ENCODE measurements at places on chromosomes 1 and 21.

GRCh38 chr1:59639266-59639665 lies 175.5 kb upstream of the HOOK1 start:
- DNase-seq: no peak

DNA sequence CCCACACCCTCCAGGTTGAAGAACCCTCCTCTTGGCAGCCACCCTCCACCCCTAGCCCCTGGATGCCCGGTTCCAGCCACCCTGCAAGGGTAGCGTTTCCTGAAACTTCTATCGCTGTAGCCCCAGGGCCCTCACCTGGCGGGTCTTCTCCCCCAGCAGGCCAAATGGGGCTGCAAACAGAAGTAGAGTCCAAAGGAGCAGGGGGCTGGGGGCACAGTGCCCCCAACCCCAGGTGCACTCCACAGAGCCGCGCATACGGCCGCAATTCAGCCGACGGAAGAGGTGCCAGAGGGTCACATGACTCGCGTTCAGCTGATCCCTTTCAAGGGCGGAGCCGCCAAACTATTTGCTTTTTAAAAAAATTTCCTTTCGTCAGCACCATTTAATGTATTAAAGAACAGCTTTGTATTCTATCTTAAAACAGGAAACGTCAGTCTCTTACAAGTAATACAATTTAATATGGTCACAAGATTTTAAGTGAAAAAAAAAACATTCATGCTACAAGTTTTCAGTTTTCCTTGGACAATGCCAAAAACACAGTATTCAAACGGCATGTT lies at the start of gene GLMP:
Gene GLMP, minus strand, starts transcription at position 289 of the 557 bp plus-strand sequence. Its CDS starts 34 bp downstream, at position 255.
- no peak for DNase-seq

GRCh38 chr21:16279731-16280581 lies 550.2 kb downstream of the USP25 start:
- no peak for DNase-seq

GRCh38 chr1:213737398-213738035 lies 250.3 kb upstream of the PROX1 start:
- no peak for DNase-seq

- no peak for DNase-seq
Measured at GRCh38 chr1:228335406-228336307, 71.0 kb downstream of the TRIM11 start.

DNA sequence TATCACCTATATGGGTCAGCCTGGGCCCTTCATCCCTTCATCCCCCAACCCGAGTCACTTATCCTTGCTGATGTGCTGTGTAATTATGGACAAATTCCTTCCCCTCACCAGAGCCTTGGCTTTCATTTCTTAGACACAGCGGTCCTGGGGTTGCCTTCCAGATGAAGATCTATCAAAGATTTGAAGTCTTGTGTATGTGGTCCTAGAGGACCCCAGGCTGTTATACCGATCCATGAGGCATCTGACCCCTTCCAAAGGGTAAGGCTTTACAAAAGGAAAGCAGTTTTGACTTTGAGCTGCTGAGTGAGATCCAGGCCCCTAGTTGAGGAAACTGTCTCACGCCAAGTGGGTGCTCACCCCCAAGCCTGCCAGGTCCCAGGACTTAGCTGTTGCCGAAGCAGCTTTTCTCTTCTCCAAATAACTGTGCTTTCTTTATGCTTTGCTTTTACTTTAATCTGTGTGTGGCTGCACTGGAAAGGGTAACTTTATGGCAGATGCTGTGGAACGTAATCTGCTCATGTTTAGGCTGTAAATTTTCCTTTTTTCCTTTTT lies 37.6 kb downstream of the MAN1C1 start:
- DNase-seq: no peak

GRCh38 chr1:224733027-224733911 lies 117.2 kb downstream of the CNIH3 start:
- DNase-seq: peak; percentile 89

GRCh38 chr21:33434770-33435360 lies 31.7 kb downstream of the IFNGR2 start:
- peak; percentile 99 for DNase-seq

- DNase-seq: no peak
Measured at GRCh38 chr1:202802998-202803932, 5.0 kb downstream of the KDM5B start.

GRCh38 chr1:77948841-77949424 lies 29.9 kb downstream of the FUBP1 start:
- no peak for DNase-seq

GRCh38 chr1:178046591-178047270 lies 47.2 kb upstream of the RASAL2 start:
- DNase-seq: no peak

DNA sequence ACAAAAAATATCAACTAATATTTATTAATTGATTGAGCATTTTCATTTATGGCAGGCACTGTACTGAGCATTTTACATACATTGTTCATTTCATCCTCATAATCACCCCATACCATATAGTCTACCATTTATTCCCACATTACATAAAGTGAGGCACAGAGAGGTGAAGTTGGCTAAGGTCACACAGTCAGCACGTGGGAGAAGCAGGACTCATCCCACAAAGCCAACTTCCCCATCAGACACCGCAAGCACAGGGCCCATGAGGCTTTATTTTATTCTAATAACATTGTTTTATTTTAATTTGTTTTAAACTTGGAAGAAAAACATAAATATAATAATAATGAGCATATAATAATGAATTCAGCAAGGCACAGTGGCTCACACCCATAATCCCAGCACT lies 43.1 kb upstream of the CAPZB start:
- no peak for DNase-seq

GRCh38 chr1:187877220-187877619 lies 1048.5 kb downstream of the PLA2G4A start:
- DNase-seq: no peak

DNA sequence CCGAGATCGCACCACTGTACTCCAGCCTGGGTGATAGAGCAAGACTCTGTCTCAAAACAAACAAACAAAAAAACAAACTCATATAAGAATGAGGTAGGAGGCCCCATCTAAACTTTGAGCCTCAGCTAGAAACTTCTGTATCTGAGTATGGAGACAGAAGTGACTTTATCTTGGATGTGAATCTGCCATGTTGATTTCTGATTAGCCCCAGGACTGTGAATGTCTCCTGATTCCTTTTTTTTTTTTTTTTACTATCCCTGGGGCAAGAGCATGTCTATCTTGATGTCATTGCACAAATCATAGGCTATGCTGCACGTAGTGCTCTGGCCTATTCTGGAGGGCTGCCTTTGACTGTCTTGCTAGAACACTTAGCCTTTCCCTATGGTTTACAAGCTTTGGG lies 211.0 kb downstream of the PTPRU start:
- DNase-seq: no peak

- DNase-seq: no peak
Measured at GRCh38 chr1:182629499-182630096, 25.4 kb upstream of the RGS16 start.

- DNase-seq: no peak
Measured at GRCh38 chr1:242402956-242403355, 121.5 kb downstream of the PLD5 start.

- no peak for DNase-seq
Measured at GRCh38 chr1:59123081-59123681, 173.7 kb upstream of the FGGY start.

DNA sequence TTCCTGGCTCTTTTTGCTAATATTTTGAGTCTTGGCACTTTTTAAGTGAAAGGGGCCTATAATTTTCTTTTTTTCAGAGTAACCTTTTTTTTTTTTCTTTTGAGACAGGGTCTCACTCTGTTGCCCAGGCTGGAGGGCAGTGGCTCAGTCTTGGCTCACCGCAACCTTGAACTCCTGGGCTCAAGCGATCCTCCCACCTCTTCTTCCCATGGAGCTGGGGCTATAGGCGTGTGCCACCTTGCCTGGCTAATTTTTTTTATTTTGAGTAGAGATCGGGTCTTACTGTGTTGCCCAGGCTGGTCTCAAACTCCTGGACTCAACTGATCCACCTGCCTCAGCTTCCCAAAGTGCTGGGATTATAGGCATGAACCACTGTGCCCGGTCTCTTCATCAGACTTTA lies 102.8 kb downstream of the DHRS3 start:
- DNase-seq: no peak

DNA sequence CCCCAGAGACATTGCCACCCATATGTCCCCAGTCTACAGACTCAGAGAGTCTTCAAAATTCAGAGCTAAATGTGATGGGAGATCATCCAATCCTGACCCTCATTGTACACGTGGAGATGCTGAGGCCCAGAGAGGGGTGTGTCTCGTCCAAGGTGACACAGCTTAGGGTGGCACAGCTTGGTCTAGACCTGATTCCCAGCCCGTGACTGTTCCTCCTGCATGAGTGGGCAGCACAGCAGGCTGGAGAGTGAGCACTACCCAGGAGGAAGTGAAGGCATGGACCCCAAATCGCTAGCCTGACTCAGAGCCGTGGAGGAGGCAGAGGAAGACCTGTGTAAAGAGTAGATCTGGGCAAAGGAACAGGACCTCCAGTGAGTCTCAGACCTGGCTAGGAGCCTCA lies 16.4 kb downstream of the S100A7 start:
- no peak for DNase-seq

DNA sequence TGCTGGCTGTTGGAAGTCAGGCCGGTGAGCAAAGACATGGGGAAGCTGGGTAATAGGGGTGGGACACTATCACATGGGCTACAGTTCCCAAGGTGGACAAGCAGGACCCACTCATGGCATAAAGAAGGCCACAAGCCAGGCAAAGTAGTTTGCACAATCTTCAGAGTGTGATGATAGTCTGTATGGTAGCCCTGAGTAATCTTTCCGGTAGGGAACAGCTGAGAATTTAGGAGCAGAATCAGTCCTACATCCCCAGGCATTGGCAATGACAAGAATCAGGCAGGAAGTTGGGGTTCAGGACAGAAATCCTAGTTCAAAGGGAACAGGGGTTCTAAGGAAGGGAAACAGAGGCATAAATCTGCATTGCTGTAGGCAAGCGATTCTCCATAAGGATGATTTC lies 23.9 kb upstream of the SPATA6 start:
- DNase-seq: no peak

DNA sequence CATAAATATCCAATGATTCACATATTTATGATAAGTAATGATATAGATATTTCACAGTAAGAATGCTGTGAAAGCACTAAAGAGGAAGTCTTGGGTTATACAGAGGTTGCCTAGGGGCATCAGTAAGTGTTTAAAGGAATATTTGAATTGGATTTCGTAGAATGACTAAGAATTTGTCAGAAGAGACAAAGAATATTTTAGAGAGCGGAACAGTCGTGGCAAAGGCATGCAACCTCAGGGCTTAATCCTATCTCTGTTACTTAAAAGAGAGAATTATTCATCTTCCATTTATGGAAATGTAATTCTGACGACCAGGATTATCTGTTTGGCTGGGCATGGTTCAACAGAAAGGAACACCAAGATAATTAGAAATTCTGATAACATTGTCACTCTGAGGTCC lies 171.9 kb upstream of the NR5A2 start:
- no peak for DNase-seq

DNA sequence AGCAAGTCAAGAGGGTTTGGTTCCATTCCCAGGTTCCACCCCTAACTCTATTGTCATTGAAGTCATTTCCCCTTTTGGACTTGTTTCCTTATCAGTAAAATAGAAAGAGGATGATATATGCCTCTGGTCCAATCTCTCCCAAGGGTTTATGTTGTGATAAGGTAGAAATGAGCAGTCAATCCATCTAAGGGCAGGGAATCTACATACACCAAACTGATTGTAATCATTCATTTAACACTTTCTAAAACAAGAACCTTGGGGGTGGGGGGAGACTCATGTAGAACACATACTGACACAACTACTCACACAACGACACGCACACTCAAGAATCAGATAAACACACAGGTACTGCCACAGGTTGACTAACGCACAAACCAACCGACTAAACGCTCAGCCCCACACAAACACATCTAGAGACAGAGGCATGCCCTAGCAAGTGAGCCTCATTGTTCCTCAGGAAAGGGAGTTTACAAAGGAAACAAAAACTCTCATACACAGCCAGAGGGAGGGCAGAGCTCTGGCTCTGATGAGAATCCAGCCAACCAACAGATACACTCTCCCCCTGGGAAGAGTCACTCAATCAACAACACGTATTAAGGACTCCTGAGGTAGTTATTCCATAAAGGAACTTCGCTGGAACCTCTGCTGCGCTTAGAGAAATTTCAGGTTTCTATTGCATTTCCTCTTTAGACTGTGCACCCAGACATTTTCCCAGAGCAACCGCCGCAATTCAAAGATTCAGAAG lies 1.0 kb downstream of the F11R start:
- no peak for DNase-seq

GRCh38 chr1:182561456-182561855 lies 27.6 kb downstream of the RNASEL start:
- no peak for DNase-seq

- no peak for DNase-seq
Measured at GRCh38 chr21:42151148-42151947, 67.6 kb upstream of the ABCG1 start.

DNA sequence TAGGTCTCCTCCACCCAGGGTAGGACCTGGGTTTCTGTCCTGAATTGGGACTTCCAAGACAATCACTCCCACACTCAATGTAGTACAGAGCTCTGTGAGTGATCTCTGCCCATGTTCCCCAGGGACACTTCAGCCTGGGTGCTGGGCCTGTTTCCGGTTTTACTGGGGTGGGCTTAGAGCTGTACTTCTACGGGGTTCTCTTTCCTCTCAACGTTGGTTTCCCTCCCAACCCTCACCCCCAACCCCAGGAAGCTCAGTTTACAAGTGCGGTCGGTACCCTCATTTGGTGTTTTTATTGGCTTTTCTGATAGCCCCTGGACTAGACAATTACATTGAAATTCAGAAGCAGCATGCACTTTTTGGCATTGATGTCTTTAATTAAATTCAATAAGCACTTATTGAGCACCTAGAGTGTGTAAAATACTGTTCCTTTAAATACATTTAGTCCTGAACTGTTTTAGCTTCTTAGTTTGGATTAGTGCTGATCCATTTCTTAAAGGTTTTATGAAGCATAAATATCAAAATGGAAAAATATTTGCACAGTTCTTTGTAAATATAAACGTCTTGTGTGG lies 542 bp upstream of the XPR1 start:
- peak; percentile 19 for DNase-seq

DNA sequence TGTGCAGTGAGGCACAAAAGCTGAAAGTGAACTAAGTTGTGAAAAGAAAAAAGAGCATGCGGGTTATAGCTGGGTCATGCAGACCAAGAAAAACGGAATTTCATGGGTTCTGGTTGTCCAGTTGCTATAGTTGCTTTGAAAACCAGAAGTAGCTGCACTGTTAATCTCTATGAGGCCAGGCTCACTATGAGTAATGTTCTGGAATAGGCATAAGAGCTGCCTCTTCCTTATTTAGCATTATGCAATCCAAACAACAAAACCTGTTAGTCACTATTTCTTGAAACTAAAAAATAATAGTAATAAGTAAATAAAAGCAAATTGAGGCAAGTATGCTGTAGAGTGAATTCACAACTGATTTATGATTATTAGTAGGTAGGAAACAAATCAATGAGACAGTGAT lies 1383.7 kb downstream of the MRPL39 start:
- no peak for DNase-seq

GRCh38 chr1:67889953-67890567 lies 56.8 kb upstream of the GNG12 start:
- DNase-seq: no peak

DNA sequence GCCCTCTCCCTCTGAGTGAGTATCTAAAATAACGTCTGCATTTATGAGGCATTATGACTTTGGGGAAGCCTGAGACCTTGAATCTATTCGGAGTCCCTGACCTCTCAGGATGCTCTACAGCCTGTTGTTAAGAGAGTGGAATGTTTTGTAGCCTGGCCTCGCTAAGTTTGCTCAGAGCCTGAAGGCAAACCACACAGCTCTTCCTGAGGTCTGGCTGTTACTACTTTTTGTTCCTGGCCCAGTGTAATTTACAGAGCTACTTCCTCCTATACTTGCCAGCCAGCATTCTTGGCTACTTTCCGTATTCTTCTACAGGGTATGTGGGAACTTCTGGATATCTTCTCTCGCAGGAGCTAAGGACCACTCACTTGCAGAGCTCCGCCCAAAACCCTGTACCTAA lies 3.6 kb upstream of the ZMYM4 start:
- DNase-seq: no peak
